GM18507 (cell line): ENCODE measurements at places on chromosomes 2 and 18.

GRCh38 chr2:37459095-37459981 lies 114.9 kb downstream of the QPCT start:
- no peak for DNase-seq

DNA sequence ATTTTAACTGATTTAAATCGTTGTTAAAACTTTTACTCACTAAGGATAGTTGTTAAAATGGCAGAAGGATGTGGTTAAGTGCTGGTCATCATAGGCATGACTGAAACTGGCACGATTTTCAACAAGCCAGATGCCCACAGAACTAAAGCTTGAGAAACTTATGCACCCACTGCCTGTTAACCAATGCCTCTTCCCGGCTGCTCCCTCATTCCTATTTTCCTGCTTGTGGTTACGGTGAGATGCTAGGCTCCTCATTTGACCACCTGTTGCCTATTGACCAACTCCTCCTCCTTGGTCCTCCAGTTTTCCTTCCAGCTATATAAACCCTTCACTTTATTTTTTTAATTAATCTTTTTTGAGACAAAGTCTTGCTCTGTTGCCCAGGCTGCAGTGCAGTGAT lies 238.7 kb downstream of the TFCP2L1 start:
- no peak for DNase-seq

- no peak for DNase-seq
Observed at GRCh38 chr2:85428343-85428881, 9.9 kb downstream of the SH2D6 start.

DNA sequence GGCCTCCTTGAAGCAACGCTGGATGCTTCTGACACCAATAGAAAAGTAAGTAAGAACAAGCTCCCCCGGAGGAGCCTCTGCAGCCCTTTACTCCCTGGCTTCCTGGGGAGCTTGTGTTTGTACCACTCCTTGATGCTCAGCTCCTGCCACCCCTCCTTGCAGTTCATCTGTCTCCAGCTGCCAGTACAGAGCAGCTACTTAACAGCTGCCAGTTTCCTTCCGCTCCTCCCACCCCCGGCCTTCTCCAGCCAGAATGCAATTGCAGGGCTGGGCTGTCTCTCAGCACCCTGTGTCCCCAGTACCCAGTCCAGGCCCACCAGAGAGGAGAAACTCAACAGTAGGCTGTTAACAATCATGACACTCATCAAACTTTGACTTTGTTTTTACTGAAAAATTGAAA lies 109.4 kb downstream of the AOX1 start:
- no peak for DNase-seq
